Activated CD4-positive, alpha-beta T cell treated with anti-CD3 and anti-CD28 coated beads for 24 hours (primary cell): ENCODE measurements at places on chromosomes 11 and 22.

DNA sequence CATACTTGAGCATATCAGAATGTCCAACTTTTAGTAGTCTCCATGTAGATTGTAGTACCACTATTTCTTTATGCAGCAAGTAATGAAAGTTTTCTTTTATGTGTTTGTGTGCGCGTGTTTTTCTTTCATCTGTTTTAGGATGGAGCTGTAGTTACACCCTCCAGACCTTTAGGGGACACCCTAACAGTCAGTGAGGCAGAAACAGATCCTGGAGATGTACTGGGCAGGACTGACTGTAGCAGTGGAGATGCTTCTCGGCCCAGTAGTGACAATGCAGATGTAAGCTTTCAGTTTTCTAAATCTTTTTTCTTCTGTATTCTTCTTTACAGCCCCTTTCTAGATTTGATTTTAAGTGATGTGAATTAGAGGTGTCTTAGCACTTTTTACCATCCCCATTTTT lies 79.9 kb upstream of the GRIK4 start:
- no peak for DNase-seq

- DNase-seq, result no peak
These were observed 25.3 kb downstream of the MB start for GRCh38 chr22:35591714-35592417.

GRCh38 chr11:14972581-14973495 lies 687 bp upstream of the CALCA start:
- no peak for DNase-seq

DNA sequence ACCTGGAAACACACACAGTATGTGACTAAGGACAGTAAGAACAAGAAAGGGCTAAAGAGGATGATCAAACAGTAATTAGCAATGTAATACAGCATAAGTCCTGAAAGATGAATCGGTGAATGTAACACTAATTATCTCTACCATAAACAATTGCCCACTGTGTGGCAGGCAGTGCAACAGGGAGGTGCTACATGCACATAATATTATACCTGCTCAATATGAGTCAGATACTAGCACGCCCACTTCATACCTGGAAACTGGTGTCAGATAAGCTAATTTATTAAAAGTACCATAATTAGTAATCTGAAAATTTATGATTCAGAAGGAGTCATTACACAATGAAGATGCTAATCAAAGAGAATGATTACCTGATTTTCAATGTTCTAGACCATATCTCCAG lies 14.9 kb downstream of the CASP12 start:
- no peak for DNase-seq

- DNase-seq, result no peak
These were observed 119.9 kb upstream of the MPPED2 start for GRCh38 chr11:30705913-30706675.

GRCh38 chr22:43152357-43153071 lies 1.2 kb downstream of the TSPO start:
- peak; percentile 32 for DNase-seq

GRCh38 chr11:66743271-66743968 lies 14.4 kb upstream of the SPTBN2 start:
- DNase-seq, result no peak

DNA sequence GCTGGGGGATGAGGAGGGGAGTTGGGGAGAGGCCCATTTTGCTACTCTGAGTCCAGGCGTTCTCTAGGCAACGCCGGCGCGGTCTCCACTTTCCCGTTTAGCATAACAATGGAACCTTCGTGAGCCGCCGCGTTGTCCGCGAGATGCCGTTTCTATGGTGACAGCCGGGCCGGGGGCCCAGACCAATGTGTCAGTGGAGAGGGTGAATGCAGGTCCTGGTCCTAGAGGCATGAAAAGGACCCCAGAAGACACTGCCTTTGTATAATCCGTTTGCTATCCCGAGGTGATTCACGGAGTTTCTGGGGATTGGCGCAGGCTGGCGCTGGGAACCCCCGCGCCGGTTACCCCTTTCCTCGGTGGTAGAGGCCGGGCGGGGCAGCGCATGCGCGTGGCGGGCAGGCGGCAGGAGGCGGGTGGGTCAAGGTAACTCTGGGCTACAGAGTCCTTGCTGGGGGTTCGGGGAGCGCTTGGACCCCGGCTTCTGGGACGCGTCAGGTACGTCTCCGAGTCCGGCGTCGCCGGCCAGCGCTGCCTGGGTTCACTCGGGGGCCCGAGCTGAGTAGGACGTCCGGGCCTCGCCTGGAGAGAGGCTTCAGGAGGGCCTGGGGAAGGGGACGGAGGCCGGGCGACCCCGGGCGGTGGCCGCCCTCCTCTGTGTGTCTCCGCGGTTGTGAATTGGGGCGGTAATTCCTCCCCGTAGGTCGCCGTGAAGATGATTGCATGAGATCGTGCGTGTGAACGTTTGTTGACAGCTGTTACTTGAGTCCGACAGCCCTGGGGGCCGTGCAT lies at the start of the genes CBY1 and FAM227A:
TSS of gene CBY1 (plus strand) at position 383 of the 789 bp plus-strand sequence. CDS start 11,417 bp downstream, outside the sequence.
TSS of gene FAM227A (minus strand) at position 137 of the 789 bp plus-strand sequence. CDS start 6,224 bp downstream, outside the sequence.
- DNase-seq, result peak; percentile 67

DNA sequence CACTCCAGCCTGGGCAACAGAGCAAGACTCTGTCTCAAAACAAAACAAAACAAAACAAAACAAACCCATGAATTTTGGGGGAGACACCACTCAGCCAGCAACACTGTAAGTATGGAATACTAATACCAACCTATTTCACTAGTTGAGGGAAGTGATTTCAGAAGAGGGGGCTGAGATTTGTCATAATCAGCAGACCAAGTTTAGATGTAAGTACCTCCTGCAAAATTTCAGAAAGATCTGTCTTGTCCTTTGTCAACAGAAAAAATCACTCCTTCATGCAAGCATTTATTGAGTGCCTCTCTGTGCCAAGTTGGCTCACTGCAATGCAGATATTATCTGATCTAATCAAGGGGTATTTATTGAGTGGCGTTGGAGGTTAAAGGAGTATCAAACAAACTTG lies 23.4 kb upstream of the ADA2 start:
- no peak for DNase-seq

DNA sequence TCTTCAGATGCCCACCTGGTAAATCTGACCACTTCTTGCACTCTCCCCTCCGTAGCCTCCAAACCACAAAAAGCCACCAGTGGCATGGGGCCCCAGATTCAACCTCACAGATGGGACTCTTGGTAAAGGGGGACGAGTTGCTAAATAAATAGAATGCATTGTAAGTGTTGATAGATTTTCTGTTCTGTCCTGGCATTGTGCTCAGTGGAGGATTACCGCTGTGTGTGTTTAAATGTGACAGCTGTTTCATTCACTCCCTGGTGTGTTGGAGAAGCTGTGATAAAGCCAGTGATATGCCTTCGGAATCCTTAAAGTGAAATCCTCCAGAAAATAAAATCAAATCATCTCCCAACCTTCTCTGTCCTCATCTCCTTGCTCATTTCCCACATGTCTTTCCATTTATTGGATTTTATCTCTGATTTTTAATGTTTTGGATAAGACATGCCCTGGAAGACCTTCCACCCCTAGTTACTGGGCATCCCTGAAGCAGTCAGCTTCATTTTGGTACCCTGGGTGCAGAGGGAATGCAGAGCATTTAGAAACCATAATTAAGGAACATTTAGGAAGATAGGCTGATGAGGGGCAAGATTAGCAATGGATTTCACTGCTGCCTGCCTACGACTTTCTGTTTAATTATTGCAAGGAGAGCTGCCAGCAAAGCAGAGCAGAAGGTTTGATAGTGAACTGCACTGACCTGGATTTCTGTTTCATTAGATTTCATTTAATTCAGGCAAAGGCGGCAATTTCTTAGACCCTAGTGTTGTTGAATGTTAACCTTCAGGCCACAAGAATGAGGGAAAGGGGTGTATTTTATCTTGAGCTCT lies 460.9 kb upstream of the KIRREL3 start:
- DNase-seq, result no peak
